Erythroblast (primary cell): ENCODE measurements at places on chromosomes 7 and 10.

GRCh38 chr7:12861070-12861469, 173.6 kb downstream of the ARL4A start:
- DNase-seq: no peak

DNA sequence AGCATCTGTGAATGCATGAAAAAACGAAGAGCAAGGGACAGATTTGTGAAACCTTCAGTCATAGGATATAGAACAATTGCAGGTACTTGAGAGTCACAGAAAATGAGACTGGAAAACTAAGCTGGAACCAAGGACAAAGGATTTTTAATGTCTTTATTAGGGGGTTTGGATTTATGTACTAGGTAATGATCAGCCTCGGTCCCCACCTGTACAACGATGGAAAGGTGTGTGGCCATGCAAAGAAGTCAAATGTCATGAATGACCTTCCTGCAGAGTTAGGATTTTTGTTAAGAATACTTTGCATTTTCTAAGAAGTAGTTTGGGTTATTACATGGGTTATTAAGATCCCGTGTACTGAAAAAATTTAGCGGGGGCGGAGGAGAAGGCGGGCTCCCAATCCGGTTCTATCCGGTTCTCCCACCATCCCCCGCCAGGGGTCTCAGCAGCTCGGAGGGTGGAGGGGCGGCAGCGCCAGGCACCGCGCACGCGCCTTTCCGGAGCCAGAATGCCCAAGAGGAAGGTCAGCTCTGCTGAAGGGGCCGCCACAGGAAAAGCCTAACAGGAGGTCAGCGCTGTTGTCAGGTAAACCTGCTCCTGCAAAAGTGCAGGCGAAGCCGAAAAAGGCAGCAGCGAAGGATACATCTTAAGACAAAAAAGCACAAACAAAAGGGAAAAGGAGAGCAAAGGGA, 327.5 kb upstream of the PLXDC2 start:
- no peak for DNase-seq

- DNase-seq: no peak
Observed at GRCh38 chr10:99045671-99046070, 190.0 kb downstream of the HPSE2 start.

DNA sequence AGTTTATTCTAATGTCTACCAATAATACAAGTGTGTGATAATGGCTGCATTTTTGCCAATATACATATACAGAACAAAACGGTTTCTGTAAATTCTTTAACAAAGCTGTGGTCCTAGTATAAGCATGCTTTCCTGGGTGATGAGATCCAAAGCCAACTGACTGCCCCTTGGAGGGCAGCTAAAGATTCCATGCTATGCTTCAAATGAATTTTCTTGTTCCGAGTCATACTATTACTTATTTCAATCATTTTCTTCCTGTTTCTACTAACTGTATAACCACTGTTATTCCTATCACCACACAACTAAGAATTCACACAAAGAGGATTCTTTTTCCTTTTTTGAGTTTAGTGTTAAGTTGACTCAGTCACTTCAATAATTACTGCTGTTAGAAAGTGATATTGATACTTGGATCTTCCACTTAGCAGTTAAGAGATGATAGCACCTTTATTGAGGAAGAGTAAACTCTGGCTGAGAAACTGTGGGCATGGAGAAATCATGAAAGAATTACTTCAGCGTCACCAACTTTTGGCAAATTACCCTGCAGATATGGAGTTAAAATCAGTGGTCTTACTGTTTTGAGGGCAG, 197.5 kb downstream of the ARL4A start:
- no peak for DNase-seq
